ENCODE measurements at places on chromosomes 2 and 18.

DNA sequence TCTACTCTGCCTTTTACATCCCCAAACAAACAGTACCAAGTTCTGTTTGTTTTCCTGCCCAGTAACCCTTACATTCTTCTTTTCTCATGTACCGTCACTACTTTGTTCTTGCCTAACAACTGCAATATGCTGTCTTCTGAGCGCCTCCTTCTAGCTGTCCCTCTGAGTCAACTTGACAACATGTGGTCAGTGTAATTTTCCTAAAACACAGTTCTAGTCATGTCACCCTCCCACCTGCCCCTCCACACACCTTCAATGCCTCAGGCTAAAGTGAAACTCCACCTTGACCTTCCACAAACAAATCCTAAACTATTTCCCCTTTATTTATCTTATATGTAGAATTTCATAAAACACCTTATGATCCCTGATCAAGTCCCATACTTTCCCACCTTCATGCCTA, 124.6 kb upstream of the CD302 start:
- no peak for DNase-seq

DNA sequence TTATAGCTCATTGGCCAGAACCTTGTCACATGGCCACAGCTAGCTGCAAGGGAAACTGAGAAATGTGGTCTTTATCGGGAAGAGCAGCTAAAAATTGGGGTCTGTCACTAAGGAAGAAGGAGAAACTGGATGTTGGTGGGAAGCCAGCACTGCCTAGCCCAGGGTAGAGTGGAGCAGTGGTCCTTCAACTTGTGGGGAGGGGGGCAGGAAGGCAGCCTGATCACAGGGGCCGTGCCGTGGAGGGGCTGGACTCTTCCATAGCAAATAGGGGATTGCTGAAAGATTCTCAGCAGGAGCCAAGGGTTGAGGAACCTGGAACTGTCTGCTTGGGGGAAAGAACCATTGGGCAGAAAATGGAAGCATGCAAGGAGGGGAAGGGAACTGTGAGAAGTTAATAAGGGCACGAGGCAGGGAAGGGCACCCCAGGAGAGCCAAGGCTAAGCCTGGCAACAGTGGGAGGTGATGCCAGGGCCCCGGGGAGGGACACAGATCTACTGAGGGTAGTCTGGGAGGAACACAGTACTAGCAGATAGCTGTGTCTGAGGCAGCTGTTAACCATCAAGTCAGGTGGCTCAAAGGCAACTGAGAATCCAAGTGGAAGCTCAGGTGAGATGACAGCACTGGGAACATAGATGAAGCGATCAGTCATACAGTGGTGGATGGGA, 5.9 kb upstream of the NEURL3 start:
- DNase-seq = no peak

DNA sequence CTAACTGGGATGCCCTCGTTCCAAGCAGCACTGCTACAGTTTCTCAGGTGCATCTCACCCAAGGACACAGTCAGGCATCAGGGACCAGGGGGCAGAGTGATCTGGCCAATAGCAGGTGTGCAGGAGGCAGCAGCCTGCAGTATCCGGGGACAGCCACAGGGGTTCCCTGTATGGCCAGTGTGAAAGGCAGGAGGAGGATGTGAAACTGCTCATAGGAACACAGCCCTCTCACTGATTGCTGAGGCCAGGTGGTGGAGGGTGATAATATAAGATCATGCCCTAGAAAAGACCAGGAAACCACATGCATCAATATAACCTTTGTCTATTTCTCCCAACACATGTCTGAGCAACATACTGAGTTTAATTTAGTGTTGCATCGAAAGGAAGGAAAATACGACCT, 112.7 kb upstream of the TACR1 start:
- no peak for DNase-seq

DNA sequence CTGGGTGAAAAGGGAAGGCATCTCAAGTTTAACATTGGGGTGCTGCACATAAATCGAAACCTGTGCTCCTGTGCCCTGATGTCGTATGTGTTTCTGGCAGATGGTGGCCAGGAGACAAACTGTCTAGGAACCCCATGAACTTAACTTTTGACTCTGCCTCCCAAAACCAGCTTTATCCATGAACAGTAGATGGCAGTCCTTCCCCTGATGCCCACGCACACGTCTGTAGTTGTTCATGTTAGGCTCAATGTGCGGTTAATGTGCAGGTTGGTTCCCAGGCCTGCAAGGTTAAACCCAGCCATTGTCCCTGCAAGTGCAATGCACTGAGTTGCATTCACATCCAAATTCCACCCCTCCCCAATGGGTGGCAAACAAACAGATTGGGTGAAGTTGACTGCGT, 44.1 kb upstream of the SIX3 start:
- no peak for DNase-seq

DNA sequence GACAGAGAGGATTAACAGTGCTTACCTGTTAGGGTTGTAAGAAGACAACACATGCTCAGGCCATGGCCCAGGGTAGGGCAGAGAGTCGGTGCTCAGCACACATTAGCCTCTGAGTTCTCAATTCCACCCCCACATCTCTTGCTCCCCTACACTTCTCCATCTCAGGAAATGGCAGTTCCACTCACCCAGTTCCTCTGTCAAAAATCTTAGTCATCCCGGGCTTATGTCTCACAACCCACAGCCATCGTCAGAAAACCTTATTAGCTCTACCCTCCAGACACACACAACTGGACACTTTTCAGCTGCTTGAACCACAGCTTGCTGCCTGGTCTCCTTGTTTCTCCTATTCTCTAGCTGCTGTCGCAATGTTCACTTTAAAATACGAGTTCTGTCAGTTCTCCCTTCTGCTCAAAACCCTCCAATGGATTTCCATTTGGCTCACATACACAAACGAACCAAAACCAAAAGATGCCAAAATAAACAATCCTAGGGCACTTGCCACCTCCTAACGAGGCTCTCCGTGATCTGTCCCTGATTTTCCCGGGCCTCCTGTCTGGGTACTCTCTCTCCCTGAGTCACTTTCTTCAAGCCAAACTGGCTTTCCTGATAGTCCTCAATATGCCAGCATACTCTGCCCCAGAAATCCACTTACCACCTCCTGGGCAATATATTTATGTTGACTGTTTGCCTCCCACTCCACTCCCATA, 89.7 kb downstream of the KCTD1 start:
- no peak for DNase-seq

- no peak for DNase-seq
Measured at GRCh38 chr2:197555467-197555866, 39.6 kb downstream of the MOB4 start.

DNA sequence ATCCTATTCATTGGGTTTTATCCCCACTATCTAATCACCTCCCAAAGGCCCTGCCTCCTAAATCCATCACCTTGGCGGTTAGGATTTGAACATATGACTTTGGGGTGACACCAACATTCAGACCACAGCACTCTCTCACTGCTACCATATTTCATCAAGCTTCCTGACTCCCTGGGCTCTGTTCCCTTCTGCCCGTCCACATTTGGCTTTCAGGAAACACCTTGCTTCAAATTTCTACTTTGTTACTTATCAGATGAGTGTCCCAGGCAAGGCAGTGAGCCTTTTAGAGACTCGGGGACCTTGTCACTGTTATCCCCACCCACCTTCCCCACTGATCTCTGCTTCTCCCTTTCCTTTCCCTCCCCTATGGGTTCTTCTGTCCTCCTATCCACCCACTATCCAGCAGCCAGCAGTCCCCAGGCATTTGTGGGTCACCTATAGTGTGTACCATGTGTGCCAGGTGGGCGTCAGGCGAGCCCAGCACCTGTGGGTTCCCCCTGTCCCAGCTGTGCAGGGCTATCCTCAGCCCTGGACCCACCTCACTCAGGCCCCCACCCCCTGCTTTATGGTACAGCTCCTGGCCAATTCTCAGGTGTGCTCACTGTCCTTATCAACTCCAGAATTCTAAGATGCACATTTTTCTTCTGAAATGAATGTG, 230.9 kb downstream of the LOXHD1 start:
- DNase-seq = no peak

GRCh38 chr18:34219651-34220050, 5.1 kb downstream of the NOL4 start:
- no peak for DNase-seq

GRCh38 chr2:98701230-98701629, 29.7 kb downstream of the MGAT4A start:
- no peak for DNase-seq

DNA sequence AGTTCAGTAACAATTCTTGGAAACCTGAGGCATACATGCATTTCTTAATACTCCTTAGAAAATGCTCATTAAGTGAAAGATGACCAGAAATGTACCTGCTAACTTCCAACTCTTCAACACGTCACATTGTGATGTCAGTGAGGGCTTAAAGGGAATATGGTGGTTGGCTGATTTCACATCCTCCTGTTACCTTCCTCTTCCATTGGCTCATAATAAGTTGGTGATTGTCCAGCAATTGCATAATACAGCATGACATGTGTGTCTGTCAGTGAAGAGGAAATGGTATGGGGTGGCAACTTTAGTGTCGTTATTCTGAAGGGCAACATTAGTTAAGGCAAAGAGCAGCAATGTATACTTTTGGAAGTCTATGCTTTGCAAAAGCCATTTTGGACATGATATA, 26.0 kb downstream of the PLEK start:
- DNase-seq = no peak

DNA sequence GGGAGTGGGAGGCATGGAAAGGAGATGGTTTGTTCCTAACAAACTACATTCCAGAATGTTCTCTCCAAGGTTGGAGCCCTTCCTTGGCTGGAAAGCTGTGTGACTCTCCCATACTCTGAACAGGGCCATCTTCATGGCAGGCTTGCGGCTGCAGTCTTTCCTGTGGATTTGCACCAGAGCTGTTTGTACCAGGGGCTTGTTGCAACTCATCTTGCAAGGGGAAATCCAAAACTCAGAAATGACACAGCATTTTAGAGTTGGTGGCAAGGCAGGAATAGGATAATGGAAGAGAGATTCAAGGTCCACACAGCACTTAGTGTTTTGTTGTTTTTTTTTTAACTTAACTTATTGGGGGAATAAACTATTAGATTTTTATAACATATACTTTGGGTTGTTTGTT, 73.7 kb upstream of the ZNF516 start:
- no peak for DNase-seq

DNA sequence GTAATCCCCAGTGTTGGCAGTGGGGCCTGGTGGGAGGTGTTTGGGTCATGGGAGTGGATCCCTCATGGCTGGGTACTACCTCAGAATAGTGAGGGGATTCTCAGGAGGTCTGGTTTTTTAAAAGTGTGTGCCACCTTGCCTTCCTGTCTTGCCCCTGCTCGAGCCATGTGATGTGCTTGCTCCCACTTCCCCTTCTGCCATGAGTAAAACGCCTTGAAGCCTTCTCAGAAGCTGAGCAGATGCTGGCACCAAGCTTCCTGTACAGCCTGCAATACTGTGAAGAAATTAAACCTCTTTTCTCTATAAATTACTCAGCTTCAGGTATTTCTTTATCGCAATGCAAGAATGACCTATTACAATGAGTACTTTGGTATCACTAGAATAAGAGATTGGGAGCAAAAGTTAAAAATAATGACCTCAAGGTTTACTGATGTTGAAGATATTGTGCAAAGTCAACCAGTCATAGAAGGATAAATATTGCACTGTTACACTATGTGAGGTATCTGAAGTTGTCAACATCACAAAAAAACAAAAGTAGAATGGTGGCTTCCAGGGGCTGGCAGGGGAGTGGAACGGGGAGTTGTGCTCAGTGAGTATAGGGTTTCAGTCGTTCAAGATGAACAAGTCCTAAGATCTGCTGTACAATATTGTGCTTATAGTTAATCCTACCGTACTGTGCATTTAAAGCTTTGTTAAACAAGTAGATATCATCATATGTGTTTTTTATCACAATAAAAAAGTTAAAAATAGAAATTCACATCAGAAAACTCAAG, 938.3 kb upstream of the CNTNAP5 start:
- DNase-seq = no peak

DNA sequence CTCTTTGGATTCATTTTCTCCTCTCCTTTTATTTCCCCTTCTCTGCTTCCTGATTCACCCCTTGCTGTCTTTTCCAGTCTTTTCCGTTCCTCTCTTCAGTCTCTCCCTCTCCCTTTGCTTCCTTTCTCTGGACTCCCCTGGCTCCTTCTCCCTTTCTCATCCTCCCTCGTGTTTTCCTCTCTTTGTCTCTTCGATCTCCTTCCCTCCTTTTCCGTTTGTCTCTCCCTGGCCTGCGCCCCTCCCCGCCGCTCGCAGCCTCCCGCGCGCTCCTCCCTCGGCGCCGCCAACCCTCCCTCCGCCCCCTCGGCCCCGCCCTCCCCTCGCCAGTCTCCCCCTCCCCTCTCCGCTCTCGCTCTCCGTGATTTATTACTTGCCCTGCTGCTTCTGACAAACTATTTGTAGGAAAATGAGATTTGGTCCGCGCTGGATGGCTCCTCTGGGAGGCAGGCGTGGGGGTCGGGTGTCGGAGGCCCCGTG, 46.0 kb upstream of the PAX8 start:
- peak; percentile 50 for DNase-seq

- DNase-seq = peak; percentile 11
Measured at GRCh38 chr2:121095257-121096080, 189.5 kb downstream of the TFCP2L1 start.

- DNase-seq = no peak
Measured at GRCh38 chr2:144233317-144233716, 286.6 kb downstream of the ZEB2 start.

DNA sequence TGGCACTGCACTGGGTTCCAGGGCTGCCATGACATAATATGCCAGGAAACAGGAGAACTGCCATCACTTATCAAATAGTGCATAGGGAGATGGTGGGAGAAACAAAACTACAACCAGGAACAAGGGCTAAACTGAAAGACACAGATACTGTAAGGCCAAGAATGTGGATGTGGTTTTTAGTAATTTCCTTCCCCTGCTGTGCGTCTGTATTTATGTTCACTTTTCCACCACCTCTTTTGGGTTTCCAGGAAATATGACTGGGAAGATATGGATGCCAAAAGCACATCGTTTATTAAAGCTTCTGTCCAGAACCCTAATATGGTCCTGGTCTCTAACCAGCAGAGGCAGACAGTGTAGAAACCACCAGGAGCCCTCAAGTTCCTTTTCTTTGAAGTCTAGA, 759.7 kb upstream of the FANCL start:
- no peak for DNase-seq

DNA sequence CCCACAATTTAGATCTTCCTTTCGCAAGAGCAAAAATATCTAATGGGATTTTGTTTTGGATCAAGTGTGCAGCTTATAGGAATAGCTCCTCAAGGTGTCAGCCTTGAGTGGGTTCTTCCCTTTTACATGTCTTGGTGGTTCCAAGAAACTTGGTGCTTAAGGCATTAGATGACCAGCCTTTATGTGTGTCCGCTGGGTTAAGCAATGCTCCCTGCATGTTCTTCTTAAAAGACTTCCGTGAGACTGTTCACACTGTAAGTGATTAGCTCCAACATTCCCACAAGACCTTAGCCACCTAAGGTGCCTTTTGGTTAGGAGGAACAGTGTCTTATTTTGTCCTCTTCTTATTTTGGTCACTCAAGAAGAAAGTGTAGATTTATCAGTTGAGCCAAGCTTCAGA, 44.3 kb upstream of the GPR39 start:
- no peak for DNase-seq
